A549 treated with ZK216348 at 1 μM for 4 hours (cell line): ENCODE measurements at places on chromosomes 1 and 21. TPM values are rescaled to one million over a fixed set of nuclear protein-coding genes. Genes with fewer than 3 reads are reported as not detected.

WARS2 gene
- total RNA-seq: 4.5 to 6.9 TPM (median 5.1 TPM) in 5 replicates

DCDC2B gene
- not detected in 5 replicates for total RNA-seq

PEAR1 gene
- total RNA-seq: 5.4 to 12.1 TPM (median 9.3 TPM) in 5 replicates

GRIK3 gene
- total RNA-seq: not detected in 5 replicates

GJB5 gene
- total RNA-seq: 0.16 to 0.28 TPM (median 0.19 TPM) in 3 of 5 replicates, not detected in the others

USH2A gene
- total RNA-seq: not detected in 5 replicates

HES3 gene
- not detected in 5 replicates for total RNA-seq

LSS gene
- total RNA-seq: 9.1 to 17.4 TPM (median 13.8 TPM) in 5 replicates

RNF186 gene
- not detected in 5 replicates for total RNA-seq

CELA3A gene
- total RNA-seq: not detected in 5 replicates

TOE1 gene
- total RNA-seq: 11.8 to 13.6 TPM (median 12.5 TPM) in 5 replicates

CCDC185 gene
- 0.07 to 0.12 TPM in 2 of 5 replicates, not detected in the others for total RNA-seq

PRR9 gene
- total RNA-seq: not detected in 5 replicates

HCRTR1 gene
- total RNA-seq: not detected in 5 replicates

UBL4B gene
- total RNA-seq: not detected in 5 replicates

ADAMTS1 gene
- 0.09 to 0.15 TPM (median 0.14 TPM) in 4 of 5 replicates, not detected in the other for total RNA-seq

CFHR2 gene
- not detected in 5 replicates for total RNA-seq

MX1 gene
- total RNA-seq: 1.5 to 2.3 TPM (median 1.9 TPM) in 5 replicates

SMYD3 gene
- total RNA-seq: 12.2 to 14.9 TPM (median 14.5 TPM) in 5 replicates

ZBTB8A gene
- 2.5 to 4.4 TPM (median 3.8 TPM) in 5 replicates for total RNA-seq

C1orf226 gene
- total RNA-seq: 0.42 to 0.91 TPM (median 0.75 TPM) in 5 replicates

FCGR2B gene
- total RNA-seq: not detected in 5 replicates

MANEAL gene
- total RNA-seq: 20.8 to 26.9 TPM (median 25.3 TPM) in 5 replicates
